ENCODE measurements at places on chromosomes 3 and 15.

- DNase-seq, result no peak
Observed at GRCh38 chr3:36446276-36446675, 66.0 kb downstream of the STAC start.

DNA sequence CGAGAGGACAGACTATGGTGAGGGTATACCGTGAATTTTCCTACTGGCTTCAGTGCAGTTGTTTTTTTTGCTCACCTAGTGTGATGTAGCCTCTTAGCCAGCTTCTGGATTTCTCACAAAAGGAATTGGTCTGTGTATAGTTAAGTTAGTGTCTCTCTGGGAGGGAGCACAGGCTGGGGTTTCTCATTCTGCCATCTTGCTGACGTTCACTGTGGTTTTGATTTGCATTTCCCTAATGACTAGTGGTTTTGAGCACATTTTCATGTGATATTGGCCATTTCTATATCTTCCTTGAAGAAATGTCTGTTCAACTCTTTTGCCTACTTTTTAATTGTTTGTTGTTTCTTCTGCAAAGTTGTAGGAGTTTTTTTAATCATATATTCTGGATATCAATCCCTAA lies 2.2 kb upstream of the CD86 start:
- DNase-seq, result no peak

DNA sequence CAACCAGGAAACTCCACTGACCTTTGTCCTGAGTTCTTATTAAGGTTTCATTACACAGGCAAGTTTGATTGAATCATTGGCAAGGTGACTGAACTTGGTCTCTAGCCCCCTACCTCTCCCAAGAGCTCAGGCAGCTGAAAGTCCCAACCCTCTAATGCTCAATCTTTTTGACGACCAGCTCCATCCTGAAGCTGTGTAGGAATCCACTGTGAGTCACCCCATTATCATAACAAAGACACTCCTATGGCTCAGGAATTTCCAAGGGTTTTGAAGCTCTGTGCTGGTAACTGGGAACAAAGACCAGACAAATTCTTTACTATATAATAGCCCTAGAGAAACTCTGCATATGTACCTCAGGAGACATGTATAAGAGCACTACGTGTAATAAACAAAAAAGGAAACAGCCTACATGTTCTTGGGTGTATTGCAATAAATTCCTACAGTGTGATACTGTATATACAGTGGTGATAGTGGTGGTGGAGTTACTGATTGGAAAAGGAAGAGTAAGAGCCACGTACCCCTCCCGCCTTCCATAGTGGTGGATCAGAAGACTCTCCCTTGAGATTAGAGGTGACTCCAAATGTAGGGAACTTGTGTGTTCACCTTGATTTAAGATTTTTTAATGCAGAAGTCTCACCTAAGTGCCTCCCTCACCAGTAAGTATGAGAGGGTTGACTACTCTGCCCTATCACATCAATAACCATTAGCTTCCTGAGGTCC lies 116.6 kb downstream of the ST8SIA2 start:
- DNase-seq, result no peak

DNA sequence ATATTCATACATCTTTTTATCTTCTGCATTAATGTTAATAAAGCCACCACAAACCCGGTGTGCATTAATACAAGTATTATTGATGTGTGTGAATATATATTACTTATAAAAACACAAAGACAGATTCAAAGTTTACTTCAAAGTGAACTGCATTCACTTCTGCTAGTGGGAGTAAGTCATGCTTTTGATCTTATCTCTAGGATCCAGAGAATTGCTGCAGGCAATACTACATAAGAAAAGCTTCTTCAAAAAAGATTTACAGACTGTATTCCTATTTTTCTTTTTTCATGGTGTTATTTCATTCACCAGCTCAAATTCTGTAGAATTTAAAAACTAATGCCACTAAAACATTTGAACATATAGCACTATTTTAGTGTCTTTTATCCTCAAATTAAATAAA lies 87.5 kb upstream of the CBLB start:
- no peak for DNase-seq

GRCh38 chr3:170909129-170909903 lies 879 bp upstream of the EIF5A2 start:
- DNase-seq, result no peak

DNA sequence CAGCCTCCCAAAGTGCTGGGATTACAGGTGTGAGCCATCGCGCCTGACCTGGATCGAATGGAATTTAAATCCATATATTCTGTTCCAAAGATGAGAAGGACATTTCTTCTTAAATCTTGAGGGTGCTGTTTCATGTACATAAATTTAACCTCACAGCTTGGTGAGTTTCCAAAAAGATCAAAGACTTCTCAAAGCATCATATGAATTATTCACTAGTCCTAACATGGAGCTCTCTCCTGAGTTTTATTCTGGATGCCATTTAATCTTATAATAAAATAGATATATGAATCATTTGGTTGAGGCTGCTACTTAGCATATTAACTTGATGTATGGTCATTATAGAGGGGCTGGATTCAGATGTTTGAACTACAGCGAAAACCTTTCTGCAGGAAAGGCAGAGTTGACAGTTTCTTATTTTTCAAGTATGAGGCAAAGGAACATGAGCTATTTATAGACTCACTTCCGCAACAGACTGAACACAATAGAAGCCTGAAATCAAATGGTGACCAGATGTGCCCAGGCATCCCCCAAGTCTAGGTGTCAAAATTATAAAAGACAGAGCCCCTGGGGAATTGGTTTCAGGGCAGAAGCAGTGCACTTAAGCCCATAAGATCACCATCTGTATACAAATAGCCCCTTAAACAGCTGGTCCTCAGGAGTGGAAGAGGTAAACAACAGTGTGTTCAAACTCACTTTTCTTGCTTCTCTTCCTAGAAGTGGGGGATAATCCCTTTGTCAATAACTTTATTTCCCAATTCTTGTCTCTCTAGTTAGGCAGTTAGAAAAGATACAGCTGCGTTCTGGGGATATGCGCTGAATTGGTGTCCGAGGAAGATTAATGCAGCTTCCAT lies 29.7 kb downstream of the STARD9 start:
- DNase-seq, result no peak
